ENCODE measurements at places on chromosomes 11 and 22.

DNA sequence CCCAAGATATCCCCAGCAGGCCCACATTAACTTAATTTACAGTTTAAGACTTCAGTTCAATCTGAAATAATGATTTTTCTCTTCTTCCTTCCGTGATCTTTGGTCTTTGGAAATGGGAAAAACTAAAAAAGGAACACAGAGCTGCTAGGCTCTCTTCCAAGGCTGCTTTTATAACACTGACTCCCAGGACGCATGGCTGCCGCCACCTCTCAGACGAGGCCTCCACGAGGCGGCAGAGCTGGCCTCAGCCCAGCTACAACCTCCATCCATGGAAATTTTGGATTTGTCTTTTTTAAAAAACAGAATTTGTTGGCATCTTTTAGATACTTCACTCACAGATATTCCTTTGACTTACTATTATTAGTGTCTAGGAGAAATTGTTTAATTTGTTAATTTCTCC is 385.5 kb upstream of the SYN3 start:
- DNase-seq, result no peak

- DNase-seq, result no peak
Observed at GRCh38 chr11:119497717-119498116, 74.7 kb upstream of the THY1 start.

- DNase-seq, result no peak
Observed at GRCh38 chr11:121722431-121723245, 269.9 kb upstream of the SORL1-AS1 start.

GRCh38 chr11:69365558-69365957 is 71.6 kb downstream of the MYEOV start:
- DNase-seq, result no peak

DNA sequence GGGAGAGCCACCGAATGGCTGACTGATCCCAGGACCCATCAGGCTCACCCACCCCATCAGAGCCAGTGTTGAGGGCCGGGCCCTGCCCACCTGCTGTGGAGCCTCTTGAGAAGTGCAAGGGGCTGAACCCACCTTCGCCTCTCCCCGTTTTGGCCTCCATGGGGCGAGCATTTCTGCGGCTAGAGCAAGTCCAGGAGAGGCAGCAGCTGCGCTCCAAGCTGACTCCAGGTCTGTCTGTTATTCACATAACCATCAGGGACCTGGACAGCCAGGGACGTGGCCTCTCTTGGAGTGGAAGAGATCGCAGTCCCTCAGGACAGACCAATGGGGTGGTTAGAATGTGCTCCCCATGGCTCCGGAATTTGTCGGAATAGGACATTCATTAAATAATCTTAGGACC is 231.8 kb downstream of the TBC1D22A start:
- no peak for DNase-seq

GRCh38 chr11:59053387-59053786 is 32.7 kb upstream of the GLYATL1B start:
- DNase-seq, result peak; percentile 81

DNA sequence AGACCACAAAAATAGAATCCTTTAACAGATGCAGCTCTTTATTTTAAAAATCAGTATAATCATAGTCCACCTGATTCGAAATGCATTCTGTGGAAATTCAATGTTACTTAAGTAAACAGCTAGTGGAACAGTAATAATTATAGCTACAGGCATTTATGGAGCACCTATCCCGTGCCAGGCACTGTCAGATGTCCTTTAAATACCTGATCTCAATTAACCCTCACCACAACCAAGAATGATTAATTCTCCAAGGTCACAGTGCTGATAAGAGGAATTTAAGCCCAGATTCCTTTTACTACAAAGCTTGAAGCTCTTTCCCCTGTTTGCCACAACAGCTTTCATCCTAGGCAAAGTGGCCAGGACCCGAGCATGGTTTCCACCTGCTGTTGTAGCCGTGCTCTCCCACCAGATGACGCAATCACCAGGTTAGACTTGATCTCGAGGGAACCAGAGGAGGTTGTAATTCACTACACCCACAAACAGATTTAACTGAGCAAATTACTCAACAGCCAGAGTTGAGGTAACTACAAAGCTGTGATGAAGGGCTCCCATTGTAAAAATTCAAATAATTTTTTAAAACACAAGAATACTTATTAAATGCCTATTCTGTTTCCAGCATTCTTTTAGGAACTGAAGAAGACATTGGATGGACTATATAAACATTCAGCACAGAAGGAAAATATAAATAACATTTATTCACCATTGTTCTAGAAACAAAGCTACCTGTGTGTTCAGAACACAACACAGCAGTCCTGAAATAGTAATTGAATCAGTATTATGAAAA is 10.3 kb downstream of the PRDM10 start:
- DNase-seq, result peak; percentile 11

All from T-helper 9 cell (primary cell).